Immature natural killer cell (primary cell): ENCODE measurements at places on chromosomes 12 and 14.

GRCh38 chr14:50524731-50525515, 7.4 kb downstream of the MAP4K5 start:
- no peaks in the 10 kb centered on the region for H3K36me3 ChIP-seq
- peak overlapping the region; percentile 83 for H3K27ac ChIP-seq
- no peaks in the 10 kb centered on the region for H3K27me3 ChIP-seq
- H3K4me3 ChIP-seq: no peak overlapping the region
- peaks cover 62% of the 10 kb centered on the region for H3K4me1 ChIP-seq

DNA sequence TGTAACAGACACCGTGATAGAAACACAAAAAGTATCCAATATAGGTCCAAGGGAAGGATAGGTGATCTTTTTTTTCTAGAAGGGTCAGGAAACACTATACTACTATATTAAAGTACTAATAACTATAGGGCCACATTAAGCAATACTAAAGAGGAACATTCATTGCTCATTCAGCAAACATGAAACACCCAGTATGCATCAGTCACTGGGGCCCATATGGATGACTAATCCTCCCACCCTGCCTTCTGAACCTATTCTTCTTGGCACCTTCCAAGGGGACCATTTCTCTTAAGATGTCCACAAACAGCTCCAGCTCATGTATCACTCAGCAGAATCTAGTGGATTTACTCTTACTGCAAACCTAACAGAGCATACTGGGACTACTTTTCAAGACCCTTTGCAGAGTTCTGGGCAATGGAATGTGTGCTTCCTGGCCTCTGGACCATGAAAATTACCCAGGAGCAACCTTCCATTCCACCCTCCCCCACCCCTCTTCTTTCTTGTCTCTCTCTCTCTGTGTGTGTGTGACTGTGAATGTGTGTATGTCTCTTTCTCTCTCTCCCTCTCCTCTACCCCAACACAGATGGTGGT, 187.9 kb downstream of the EPS8 start:
- H3K36me3 ChIP-seq: no peaks in the 10 kb centered on the region
- no peak overlapping the region for H3K4me3 ChIP-seq
- H3K27me3 ChIP-seq: no peaks in the 10 kb centered on the region
- DNase-seq: no peak

- H3K36me3 ChIP-seq: no peaks in the 10 kb centered on the region
- H3K27me3 ChIP-seq: no peaks in the 10 kb centered on the region
- no peak overlapping the region for H3K27ac ChIP-seq
- no peaks in the 10 kb centered on the region for H3K4me1 ChIP-seq
Observed at GRCh38 chr12:100904270-100904669, 109.7 kb downstream of the ANO4 start.

DNA sequence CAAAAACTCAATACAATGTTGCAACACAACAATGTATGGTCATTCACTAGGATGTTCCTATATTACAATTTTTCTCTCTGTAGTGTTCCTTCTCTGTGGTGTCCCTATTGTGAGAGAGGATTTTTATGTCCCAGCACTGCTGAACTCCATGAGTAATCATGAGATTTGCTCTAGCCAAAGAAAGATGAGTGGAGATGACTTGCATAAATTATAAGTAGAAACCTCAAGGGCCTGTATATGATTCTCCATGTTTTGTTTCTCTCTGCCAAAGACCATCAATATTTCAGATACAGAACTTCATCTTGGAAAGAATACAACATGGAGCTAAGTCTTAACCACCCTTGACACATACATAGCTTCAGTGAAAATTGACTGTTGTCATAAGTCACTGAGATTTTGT, 579.1 kb downstream of the TMTC2 start:
- no peak overlapping the region for H3K4me3 ChIP-seq
- DNase-seq: no peak
- H3K27ac ChIP-seq: no peak overlapping the region
- H3K4me1 ChIP-seq: no peaks in the 10 kb centered on the region
- H3K27me3 ChIP-seq: no peaks in the 10 kb centered on the region
- H3K36me3 ChIP-seq: no peaks in the 10 kb centered on the region

GRCh38 chr12:21413369-21414277, 23.8 kb upstream of the PYROXD1 start:
- H3K4me1 ChIP-seq: no peaks in the 10 kb centered on the region
- no peak overlapping the region for H3K27ac ChIP-seq
- H3K36me3 ChIP-seq: no peaks in the 10 kb centered on the region
- no peak overlapping the region for H3K4me3 ChIP-seq
- H3K27me3 ChIP-seq: no peaks in the 10 kb centered on the region
- DNase-seq: no peak

GRCh38 chr12:114122016-114122415, 155.9 kb upstream of the RBM19 start:
- H3K27ac ChIP-seq: no peak overlapping the region
- H3K4me1 ChIP-seq: no peaks in the 10 kb centered on the region
- no peak overlapping the region for H3K4me3 ChIP-seq
- H3K27me3 ChIP-seq: peaks cover 5% of the 10 kb centered on the region
- DNase-seq: no peak
- H3K36me3 ChIP-seq: no peaks in the 10 kb centered on the region

DNA sequence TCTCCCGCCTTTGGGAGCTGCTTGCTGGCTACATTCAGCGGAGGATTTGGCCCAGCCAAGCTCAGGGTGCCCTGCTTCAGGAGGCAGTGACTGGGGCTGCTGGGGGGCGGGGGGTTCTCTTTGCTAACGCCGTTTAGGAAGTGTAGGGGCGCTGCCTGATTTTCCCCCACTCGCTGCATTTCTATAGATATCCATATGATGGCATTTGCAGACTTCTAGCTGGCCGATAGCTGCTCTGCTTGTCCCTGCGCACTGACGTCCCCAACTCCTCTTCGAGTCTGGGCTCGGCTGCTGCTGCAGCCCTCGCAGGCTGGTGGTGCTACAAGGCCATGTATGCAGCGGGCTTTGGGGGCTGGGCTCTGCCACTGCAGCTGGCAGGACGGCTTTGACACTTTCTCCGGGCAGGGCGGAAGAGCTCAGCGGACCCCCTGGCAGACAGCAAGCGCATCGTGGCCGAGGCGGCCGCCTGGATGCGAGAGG, 3.1 kb downstream of the LRFN5 start:
- no peaks in the 10 kb centered on the region for H3K4me1 ChIP-seq
- no peak overlapping the region for H3K27ac ChIP-seq
- H3K4me3 ChIP-seq: no peak overlapping the region
- peaks cover 35% of the 10 kb centered on the region for H3K27me3 ChIP-seq
- H3K36me3 ChIP-seq: peaks cover 14% of the 10 kb centered on the region
